ENCODE measurements at places on chromosomes 16 and 17.

- peak; percentile 65 for DNase-seq
Observed at GRCh38 chr17:66803474-66803951, 31.4 kb upstream of the CACNG5 start.

DNA sequence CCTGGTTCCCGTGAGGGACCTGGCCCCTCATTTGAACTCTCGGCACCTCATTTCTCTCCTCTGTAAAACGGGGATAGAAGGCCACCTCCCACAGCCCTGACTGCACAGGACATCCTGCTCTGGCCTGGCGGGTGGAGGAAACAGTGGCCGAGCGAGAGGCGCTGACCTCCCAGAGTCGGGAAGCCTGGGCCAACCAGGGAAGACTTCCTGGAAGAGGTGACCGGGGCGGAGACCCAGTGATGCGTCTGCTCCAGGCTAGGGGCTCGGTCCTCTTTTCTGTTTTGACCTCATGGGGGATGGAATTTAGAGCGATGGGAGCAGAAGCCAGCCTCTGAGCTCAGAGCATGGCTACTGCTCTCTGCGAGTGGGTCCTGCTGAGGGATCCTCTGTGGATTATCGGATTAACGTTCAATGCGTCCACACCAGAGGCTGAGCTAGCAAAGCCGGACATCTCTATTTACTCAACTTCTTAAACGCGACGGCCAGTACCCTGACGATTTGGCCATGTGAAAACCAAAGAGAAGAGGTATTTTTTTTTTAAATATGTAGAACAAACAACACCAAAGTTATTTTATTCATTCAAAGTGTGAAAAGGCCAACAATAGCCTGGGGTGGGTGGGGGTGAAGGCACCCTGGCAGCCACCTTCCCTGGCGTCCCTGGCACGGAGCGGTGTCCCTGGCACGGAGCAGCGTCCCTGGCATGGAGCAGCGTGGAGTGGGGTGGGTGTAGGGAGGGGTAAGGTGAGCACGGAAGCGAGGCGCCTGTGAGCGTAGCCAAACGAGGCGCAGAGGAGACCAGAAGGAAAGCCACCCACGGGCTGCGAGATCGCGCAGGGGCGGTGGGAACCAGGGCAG is 9.2 kb upstream of the MSLN start:
- no peak for DNase-seq

GRCh38 chr17:964876-965275 is 14.7 kb downstream of the NXN start:
- DNase-seq = no peak

- peak; percentile 74 for DNase-seq
Observed at GRCh38 chr16:10817963-10818941, at the start of gene TVP23A. TVP23A (minus strand) TSS chr16:10818794; CDS start chr16:10818493, 301 bp downstream.

DNA sequence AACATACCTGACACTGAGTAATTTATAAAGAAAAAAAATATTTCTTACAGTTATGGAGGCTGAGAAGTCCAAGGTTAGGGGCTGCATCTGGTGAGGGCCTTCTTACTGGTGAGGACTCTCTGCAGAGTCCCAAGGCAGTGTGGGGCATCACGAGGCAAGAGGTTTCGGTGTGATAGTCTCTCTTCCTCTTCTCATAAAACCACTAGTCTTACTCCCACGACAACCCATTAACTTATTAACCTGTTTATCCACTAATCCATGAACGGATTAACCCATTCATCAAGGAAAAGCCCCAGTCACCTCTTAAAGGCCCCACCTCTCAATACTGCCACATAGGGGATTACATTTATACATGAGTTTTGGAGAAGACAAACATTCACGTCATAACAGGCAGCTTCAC is 20.1 kb downstream of the CIITA start:
- no peak for DNase-seq

DNA sequence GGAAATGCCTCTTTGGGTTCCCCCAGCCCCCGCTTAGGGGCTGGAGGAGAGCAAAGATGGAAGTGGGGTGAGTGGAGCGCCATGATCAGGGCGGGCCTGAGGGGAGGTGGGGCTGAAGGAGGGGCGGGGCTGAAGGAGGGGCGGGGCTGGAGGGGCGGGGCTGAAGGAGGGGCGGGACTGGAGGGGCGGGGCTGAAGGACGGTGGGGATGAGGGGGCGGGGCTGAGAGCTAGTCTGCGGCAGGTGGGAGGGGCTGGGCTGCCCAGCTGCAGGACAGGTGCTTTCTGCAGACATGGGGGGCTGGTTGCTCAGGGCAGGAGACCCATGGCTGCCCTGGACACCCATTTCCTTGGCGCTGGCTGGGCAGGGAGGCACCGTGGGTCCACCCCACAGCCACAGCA is 39.1 kb upstream of the PABPN1L start:
- DNase-seq = peak; percentile 96
